ENCODE measurements at places on chromosomes 6 and 20.

DNA sequence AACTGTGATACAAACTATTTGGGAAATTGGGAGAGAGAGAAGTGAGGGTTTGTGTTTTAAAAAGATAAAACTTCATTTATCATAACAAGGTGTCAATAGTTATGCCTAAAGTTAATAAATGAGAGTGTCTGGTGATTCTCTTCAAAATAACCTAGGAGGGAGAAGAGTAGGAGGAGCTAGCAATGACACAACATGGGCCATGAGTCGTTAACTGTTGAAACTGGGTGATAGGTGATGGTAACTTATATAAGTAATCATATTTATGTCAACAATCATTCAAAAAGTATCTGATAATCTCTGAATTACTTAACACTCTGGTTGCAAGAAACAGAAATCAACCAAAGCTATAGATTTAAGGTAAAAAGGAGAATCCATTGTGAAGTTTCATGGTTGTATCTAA lies 46.8 kb upstream of the INSM1 start:
- DNase-seq = no peak

GRCh38 chr6:14075095-14075503 lies 42.5 kb upstream of the CD83 start:
- DNase-seq = no peak

- no peak for DNase-seq
Observed at GRCh38 chr6:148218542-148219258, 123.9 kb upstream of the SASH1 start.

DNA sequence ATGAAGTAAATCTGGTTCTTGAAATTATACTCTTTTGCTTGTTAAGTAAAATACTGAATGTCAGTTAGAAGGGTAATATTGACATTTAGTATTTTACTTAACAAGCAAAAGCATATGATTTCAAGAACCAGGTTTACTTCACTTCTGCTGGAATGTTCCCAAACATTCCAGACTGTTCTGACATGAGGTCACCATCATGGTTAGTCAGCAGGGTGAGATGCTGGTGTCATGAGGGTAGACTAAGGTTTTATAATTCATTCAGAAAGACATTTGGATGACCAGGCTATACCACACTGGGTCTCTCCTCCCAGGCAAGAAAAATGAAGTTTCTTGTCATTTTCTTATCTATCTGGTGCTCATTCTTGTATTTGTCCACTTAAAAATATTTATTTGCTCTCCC lies 414.4 kb upstream of the MMS22L start:
- DNase-seq = no peak

DNA sequence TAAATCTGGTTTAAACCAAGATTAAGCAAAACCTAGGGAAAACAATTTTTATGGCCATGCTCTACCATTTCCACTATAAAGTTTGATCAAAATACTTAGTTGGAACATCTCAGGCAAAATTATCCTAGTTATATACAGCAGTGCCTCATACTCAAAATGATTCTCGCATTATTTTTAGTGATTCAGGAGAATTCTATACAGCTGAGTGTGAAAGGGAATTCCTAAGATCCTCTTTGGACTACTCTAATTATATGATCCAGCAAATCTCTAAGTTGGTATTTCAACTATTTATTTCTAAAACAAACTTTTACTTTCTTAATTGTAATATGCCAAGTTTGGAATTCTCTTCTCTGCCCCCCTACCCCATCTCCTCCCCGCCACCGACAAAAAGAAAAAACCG lies 8.6 kb downstream of the DTNBP1 start:
- no peak for DNase-seq

DNA sequence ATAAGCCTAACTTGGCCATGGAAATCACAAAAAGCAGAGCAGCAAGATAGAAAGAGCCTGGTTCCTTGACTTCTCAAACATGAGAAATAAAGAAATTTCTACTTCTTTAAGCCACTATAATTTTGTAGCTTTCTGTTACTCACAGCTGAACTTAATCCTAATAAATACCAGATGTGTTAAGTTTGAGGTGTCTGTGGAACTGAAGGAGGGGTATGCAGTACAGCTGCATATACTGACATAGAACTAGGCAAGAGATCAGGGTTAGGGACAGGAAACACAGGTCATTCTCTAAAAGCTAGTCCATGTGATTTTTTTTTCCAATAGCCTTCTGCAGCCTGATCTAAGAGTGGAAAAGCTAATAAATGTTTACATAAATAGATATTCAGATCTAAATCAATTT lies 123.9 kb downstream of the COL12A1 start:
- DNase-seq = no peak

DNA sequence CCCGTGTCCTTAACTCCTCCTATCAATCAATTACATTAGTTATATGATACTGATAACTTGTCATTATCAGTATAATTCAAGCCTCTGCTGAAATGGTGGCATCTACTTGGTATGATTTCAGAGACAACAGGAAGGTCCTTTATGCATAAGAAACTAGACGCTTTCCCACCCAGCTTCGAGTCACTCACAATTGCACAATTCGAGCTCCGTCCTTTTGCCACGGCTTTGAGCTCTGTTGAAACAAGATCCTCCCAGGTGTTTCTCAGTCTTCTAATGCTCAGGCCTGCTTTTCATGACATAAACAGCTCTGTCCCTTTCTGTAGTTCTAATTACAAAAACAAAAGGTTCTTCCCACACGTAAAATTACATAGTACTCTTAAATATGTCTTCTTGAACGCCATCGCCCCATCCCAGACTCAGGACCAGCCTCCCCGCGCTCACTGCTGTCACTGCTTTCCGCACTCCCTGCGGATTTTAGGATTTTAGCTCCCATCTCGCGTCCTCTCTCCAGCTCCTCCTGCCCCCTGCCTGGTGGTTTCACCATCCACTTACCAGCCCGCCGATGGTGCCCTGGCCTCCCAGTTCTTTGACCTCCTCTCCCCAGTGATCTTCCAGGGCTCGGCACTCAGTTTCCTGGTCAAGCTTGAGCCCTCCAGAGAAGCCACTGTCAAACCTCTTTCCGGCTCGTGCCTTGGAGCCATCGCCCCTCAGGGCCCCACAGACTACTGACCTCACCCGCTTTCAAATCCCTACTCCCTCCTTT lies 23.2 kb upstream of the PNPLA1 start:
- no peak for DNase-seq

DNA sequence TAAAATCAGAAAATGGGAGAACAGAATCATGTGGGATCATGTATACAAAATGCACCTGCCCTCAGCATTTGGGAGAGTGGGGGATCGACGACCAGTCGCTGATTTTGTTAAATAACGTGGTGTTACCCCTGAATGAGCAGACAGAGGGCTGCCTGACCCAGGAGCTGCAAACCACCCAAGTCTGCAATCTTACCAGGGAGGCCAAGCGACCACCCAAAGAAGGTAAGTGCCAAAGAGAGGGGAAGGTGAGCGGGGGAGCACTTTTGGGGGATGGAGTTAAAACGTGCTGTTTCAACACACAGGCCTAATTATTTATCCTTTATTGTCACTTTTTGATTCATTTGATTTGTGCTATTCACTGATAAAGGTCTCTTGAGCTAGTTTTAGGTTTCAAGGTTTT lies 4.1 kb downstream of the ADGRB3 start:
- no peak for DNase-seq

DNA sequence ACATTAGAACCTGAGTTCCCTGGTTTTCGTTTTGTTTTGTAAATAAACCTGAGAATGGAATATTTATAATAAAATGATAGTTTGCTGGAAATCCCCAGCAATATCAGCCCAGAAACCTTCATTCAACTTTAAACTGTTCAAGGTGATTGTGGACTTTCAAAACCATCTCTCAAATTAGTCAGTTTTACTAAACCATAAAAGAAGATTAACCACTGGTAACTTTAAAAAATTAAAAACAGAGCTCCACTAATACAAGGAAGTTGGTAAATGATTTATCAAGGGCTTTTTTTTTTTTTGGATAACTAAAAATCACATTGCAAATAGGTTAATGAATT lies 10.0 kb downstream of the MBOAT1 start:
- no peak for DNase-seq

DNA sequence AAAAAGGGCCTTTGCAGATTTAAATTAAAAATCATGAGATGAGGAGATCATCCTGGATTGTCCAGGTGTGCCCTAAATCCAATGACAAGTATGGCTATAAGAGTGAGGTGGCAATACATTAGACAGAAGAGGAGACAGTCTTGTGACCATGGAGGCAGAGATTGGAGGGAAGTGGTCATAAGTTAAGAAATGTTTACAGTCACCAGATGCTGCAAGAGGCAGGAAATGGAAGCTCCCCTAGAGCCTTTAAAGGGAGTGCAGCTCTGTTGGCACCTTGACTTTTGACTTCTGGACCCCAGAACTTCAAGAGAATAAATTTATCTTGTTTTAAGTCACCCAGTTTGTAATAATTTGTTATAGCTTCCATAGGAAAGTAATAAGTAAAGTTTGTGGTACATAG lies 61.1 kb downstream of the HMGN3 start:
- no peak for DNase-seq

DNA sequence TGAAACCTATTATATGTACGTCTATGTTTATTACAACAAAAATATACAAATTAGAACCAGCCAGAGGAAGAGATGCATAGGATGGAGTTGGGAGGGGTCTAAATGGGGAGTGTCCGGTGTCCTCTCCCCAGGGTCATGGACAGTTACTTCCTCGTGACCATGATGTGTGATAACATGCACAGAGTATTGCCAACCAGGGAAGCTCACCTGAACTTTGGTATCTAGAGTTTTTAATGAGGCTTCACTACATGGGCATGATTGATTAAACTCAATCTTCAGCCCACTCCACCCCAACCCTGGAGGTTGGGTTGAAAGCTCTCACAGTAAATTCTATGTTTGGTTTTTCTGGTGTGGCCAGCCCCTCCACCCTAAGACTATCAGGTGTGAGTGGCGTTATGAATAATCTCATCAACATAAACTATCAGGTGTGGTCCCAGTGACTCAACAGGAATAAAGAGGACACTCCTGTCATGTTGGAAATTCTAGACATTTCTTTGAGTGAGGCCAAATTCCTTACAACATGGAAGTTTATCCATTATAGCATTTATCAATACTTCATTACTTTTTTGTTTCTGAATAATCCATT lies 36.4 kb upstream of the FKBP1A start:
- DNase-seq = no peak

DNA sequence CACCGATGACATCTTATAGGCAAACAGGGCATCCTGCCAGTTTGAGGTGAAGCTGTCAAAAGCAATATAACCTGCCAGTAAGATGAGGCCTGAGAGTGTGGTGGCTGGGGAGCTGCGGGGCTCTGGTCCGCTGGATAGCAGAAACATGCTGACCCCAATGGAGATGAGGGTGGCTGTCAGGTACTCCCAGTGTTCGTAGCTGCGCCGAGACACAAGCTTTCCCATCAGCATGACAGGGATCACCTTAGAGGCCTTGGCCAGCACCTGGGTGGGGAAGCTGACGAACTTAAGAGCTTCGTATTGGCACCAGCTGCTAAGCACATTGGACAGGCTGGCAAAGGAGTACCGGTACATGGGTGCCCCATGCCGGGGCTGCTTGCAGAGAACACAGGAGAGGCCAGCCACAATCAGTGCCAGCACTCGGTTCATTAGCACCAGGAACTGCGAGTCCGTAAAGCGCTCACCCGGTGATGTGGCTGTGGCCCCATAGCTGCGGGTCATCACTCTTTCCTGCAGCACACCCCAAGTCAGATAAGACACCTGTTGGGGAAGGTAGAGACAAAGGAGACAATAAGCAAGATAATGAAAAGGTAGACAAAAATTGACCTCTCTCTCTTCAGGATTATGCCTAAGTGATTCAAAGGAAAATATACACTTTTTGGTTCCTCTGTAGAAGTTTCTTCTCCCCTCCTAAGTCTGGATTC lies 2.1 kb downstream of the SLC35B2 start:
- no peak for DNase-seq

DNA sequence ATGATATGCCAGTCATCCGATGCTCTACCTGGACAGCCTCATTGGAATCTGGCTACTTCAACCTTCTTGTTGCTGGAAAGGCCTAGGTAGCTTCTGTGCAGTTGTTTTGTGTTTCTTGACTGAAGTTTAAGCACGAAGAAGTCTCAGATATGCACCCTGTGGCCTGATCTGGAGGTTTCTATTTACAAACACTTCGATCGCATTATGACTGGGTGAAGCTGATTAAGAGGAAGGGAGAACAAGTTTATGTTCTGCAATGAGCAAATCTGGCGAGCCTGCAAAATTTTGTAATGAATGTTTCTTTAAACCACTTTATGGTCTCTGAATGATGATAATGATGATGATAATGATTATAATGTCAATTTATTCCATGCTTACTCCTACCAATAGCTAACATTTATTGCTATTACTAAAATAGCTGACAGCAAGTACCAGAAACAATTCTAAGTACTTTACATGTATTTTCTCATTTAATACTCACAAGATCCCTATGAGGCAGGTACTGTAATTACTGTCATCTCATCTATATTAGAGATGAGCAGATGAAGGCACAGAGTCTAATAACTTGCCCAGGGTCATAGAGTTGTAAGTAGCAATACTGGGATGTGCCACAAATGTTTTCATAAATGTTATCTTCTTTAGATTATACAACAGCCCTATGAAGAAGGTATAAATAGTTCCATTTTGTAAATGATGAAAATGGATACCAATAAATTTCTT lies 126.1 kb upstream of the UST start:
- no peak for DNase-seq

GRCh38 chr20:58938078-58938477 lies 43.0 kb upstream of the NELFCD start:
- DNase-seq = no peak

- no peak for DNase-seq
Observed at GRCh38 chr6:144065213-144065660, 30.1 kb downstream of the SF3B5 start.

- DNase-seq = no peak
Observed at GRCh38 chr20:32775336-32775991, 13.3 kb downstream of the DNMT3B start.

GRCh38 chr20:44224637-44225036 lies 14.1 kb upstream of the OSER1 start:
- DNase-seq = no peak

DNA sequence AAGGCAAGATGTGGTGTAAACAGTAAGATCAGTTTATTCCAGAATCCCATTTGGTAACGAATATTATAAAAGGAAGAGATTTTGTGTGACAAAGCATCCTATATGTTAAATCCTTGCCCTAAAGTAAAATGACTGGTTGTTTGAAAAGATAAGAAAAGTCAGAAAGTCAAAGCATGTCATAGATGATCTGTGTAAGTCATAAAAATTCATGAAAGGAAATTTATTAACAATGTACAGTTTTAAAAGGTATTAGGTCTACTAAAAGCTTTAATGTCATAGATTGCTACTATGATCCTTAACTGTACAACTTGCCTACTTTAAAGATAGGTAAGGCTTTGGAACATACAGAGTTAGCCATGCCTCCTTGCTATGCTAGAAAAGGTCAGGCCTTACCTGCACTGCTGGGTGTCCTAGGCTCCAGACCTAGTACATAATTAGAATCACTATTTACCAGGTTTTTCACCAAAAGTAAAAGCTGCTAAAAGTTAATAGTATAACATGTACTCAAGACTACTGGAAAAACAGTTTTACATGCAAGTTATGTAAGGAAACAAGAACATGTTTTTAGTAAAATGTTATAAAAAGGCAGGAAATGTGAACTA lies 1090.1 kb upstream of the ADGRB3 start:
- no peak for DNase-seq

Measured in anterior cingulate cortex (tissue), 58 donors.